ENCODE measurements at places on chromosomes 3 and 15. TPM values are rescaled to one million over a fixed set of nuclear protein-coding genes. Genes with fewer than 3 reads are reported as not detected.

DNA sequence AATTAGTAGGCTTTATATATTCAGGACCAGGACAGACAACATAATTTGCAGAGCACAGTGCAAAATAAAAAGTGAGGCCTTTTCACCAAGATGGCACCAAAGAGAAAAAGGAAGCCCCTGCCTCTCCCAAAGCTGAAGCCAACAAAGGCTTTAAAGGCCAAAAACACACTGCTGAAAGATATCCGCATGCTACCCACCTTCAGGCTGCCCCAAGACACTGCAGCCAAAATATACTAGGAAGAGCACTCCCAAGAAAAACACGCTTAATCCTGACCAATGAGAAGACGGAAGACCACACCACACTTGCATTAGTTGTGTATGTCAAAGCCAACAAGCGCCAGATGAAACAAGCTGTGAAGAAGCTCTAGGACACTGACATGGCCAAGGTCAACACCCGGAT lies 38.0 kb downstream of the PIK3CB start:
- DNase-seq = no peak

PP2D1 gene
- total RNA-seq = not detected

GRCh38 chr15:74830868-74831267 lies 4.4 kb downstream of the CPLX3 start:
- no peak for DNase-seq

DNA sequence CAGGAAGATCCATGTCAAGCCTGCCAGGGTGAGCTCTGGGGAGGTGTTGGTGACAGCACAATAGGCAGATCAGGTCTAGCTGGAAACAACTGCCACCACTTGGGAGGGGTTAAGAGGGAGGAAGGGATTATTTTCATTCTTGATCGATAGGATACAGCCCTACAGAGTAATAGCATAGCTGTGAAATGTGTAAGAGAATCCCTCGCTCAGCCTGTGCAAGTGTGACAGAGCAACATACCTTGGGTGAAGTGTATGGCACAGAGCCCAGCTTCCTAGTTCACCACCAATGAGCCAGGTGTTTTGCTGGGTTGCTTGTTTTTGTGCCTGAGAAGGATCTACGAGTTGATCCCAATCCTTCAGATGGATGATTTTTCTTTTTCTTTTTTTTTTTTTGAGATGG lies 9.2 kb upstream of the DCUN1D1 start:
- DNase-seq = no peak

GRCh38 chr15:55108858-55109518 lies 87.8 kb downstream of the RSL24D1 start:
- DNase-seq = peak; percentile 76

DNA sequence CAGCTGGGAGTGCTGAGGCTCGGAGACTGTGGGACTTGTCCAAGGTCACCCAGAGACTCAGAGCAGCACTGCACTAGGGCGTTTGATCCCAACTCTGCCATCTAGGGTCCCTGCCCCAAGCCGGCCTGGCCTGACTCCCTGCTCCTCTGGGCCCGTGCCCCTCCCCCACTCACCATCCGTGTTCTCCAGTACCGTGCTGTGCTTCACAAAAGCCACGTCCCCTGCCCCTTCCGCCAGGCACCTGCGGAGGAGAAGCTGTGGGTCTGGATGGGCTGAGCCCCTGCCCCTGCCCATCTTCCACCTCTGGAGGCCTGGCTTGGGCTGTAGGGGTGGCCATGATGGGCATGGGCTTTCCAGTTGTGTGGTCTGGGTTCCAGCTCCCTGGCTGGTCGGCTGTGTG lies 8.4 kb downstream of the MELTF start:
- DNase-seq = no peak

CERS3 gene
- not detected for total RNA-seq

ACSBG1 gene
- 1.6 TPM for total RNA-seq

- peak; percentile 98 for DNase-seq
These were observed at the start of gene RSL24D1 for GRCh38 chr15:55196458-55197361. Gene RSL24D1, minus strand, starts transcription at chr15:55196941. Its CDS starts 51 bp downstream, at chr15:55196890.

- DNase-seq = no peak
These were observed 14.0 kb upstream of the KLF15 start for GRCh38 chr3:126371096-126371705.

GRCh38 chr15:32787949-32788348 lies 70.1 kb downstream of the GREM1 start:
- DNase-seq = no peak

DNA sequence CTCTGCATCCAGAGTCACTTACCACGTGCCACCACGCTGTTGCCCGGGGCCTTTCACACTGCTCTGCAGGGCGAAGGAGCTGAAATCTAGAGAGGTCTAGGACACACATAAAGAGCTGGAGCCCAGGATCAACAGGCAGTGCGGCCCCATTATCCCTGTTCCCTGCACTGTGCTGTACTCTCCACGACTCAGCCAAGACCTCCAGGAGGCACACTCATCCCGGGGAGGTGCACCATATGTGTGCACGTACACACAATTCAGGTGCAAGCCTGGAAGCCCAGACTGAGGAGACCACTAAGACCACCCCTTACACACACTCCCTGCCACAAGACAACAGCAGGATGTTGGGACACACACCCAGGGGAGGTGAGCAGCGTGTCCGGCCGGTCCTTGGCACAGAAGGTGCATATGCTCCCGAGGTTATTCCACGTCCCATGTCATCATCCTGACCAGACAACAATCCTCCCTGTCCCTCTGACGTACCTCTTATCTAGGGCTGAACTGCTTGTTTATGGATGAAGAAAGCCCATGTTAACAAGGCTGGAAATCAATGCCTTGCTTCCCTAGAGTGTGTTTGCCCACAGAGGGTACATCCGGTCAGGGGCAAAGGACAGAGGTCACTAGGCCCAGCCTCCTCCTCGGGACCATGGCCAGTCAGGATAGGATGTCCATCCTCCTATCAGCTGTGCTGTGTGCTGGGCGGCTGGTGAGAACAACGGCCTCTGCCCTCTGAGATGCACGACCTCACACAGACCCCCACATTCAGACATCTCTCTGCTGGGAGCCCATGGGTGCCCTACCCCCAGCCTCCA lies 16.1 kb downstream of the KLF15 start:
- no peak for DNase-seq

DNA sequence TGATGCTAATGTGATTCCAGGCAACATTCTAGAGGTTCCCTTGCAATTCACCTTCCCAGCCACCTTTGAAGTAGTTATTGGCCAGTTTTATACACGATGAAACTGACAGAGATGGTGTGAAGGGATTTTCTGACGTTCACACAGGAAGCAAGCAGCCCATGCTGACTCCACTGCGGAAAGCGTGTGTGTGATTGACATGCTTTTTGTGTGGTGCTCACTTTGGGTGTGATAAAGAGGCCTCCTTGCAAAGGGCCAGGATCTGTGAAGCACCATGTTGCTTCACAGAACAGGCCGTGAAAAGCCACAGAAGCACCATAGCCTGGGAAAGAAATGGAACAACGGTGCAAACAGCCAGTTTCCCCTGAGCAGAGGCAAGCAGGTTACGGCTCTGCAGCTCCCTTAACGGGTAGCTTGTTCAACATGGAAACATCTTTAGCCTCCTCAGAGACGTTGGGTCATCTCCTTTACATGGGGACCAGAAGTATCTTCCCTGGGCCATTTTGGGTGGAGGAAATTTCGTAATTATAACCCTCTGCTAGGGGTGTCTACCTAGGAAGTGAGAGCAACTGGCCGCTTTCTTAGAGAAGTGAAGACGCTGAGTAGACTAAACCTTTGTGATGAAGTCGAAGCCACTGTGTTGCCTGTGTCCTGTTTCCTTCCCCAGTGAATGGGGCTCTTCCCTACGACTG lies 108.5 kb downstream of the APBA2 start:
- DNase-seq = no peak

CPEB1 gene
- 1.9 TPM for total RNA-seq

GRCh38 chr3:51401735-51402134 lies 10.7 kb downstream of the RBM15B start:
- DNase-seq = no peak

GRCh38 chr3:113532698-113533533 lies 561 bp downstream of the SIDT1 start:
- DNase-seq = peak; percentile 28

DNA sequence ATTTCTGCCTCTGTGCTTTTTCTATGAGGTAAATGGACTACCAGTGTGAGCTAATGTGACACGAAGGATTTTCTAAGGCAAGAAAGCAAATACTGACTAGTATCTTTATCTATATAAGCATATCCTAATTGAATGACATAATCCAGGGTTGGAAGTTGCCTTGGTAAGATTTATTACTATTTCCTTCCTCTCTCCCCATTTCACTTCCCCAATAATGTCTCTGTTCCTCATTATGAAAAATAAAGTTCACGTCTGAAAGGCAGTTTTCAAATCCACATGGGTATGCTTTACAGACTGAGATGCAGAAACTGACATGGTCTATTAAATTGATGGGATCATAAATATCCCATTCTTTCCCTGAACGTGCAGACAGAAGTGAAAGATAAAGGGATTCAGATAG lies 86.0 kb downstream of the DTWD1 start:
- no peak for DNase-seq

GABRR3 gene
- not detected for total RNA-seq

CKMT1A gene
- total RNA-seq = 5.9 TPM

DNA sequence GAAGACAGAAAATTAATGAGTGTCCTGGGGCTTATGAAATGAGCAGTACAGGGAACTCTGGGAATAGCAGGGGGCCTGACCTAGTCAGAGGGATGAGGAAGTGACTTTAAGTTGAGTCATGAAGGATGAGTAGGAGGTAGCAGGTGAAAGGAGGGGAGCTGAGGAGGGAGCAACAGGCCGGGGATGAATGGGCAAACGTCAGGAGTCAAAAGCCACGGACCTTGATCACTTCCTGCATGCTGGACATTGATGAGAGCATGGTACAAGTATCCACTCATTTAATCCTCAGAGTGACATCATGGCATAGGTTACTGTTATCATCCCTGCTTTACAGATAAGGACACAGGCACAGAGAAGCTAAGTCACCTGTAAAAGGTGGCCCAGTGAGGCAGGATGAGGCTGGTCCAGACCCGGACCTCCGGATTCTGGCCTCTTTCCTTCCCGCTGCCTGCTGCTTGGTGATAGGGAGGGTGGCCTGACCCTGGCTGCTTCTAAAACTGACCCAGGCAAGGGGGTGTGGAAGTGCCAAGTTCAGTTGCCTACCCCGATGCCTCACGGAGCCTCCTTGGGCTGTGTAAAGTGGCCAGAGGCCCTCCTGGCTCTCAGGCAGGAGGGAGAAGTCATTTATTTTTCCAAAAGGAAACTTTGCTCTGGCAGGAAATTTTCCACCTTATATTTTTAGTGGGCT lies 7.6 kb downstream of the CORO2B start:
- peak; percentile 25 for DNase-seq

DNA sequence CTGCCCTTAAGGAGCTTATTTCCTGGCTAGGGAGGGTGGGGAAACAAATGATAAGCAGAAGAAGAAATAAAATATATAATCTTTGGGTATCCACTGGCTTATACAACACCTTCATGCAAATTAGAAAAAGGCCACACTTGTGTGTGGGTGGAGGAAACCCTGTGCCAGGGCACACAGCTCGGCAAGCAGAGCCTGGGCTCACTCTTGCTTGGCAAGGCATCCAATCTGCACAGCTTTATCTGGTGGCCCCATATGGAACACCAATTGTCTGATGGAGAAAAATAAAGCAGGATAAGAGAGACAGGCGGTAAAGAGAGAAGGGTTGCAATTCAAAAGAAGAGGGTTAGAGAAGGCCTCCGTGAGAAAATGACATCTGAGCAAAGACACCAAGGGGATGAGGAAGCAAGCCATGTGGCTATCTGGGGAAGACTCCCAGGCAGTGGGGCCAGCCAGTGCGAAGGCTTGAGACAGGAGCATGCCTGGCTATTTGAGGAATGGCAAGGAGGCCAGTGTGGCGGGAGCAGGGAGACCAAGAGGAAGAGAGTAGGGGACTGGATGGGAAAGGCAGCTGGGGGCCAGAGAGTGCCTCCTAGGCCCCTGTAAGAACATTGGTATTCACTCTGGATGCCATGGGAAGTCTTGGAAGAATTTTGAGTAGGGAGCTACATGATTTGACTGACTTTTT lies 22.5 kb upstream of the VPS8 start:
- DNase-seq = no peak
